Neuronal stem cell (in vitro differentiated cells): ENCODE measurements at places on chromosomes 4 and X.

DNA sequence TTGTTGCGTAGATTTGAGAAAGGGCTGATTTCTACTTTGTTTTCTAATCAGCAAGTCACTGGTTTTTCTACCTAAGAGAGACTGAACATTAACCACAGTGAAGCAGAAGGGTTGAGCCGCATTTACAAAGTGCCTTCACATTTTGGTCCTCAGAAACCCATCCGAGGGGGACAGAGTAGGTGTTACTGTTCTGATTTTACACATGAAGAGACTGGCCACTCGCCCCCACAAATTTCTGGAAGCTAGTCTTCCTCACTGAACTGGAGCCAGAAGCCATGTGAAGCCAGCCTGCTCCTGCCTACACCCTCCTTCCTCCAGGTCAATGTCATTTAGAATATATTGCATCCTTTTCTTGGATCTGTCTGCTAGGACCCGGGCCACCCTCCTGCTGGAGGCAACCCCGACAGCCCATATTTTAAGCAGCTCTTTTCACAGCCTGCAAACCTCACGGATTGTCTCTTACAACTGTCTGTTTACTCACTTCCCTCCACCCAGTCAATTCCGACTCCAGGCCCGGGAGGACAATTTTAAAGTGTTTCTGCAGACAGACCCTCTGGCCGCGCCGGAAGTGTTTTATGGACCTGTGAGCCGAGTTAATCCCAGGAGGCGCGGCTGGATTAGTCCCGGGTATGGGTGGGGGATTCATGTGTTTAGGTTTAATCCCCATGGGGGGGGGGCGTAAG is 73.2 kb upstream of the BCOR start:
- no peak for DNase-seq
- H3K27ac ChIP-seq = no peak overlapping the region
- no peak overlapping the region for H3K4me3 ChIP-seq
- H3K4me1 ChIP-seq = no peaks in the 10 kb centered on the region
- peaks cover 37% of the 10 kb centered on the region for H3K27me3 ChIP-seq

DNA sequence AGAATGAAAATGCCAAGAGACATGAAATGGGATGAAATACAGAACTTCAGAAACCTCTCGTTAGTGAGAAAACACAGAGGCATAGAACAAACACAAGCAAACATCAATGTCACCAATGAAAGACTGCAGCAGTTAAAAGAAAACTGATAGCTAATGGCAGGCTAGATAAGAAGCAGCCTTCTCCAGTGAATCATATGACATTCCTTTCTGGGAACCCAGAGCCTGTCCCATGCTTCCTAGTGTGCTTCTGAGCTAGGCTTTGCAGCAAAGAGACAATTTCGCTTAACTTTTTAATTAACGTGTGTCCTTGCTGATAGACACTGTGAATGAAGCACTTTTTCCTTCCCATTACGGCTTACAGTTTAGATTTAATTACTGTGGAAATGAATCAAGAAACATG is 444.6 kb downstream of the IL15 start:
- no peaks in the 10 kb centered on the region for H3K4me1 ChIP-seq
- no peaks in the 10 kb centered on the region for H3K27me3 ChIP-seq
- H3K36me3 ChIP-seq = no peaks in the 10 kb centered on the region

DNA sequence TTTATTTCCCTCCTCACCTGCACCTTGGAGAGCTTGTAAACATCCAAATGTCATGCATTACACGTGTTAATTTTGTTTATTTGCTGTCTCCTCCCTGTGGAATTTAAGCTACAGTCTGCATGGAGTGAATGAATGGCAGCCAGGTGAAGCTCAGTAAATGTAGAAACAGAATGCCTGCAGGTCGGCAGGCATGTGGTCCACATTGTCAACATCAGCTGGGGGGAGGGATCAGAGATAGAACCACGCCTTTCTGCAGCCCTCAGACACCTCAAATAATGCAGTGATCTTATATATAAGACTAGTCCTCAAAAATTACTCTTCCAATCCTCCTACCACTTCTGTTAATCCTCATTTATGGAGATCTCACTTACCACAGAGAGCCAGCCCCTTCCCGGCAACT is 131.2 kb upstream of the KIT start:
- no peaks in the 10 kb centered on the region for H3K4me1 ChIP-seq
- H3K4me3 ChIP-seq = no peak overlapping the region
- H3K27me3 ChIP-seq = no peaks in the 10 kb centered on the region
- H3K36me3 ChIP-seq = no peaks in the 10 kb centered on the region
- H3K27ac ChIP-seq = no peak overlapping the region

DNA sequence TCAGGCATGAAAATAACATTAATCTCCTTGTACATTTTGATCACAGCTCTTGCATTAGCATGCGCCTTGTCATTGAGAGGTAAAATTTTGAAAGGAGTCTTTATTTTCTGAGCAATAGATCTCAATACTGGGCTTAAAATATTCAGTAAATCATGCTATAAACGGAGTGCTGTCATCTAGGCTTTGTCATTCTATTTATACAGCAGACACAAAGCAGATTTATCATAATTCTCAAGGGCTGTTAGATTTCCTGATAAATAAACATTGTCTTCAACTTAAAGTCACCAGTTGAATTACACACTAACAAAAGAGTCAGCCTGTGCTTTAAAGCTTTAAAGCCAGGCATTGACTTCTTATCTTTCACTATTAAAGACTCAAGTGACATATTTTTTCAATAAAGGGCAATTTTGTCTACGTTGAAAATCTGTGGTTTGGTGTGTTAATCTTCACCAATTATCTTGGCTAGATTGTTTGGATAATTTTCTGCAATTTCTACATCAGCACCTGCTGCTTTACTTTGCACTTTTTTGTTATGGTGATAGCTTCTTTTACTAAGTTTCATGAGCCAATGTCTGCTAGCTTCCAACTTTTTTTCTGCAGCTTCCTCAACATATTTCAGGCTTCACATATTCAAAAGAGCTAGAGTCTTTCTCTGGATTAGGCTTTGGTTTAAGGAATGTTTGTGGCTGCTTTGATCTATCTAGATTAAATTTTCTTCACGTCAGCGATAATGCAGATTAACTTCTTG is 27.9 kb upstream of the UGT2B4 start:
- no peak for DNase-seq
- H3K27ac ChIP-seq = no peak overlapping the region
- H3K4me3 ChIP-seq = no peak overlapping the region
- no peaks in the 10 kb centered on the region for H3K36me3 ChIP-seq

- no peak overlapping the region for H3K27ac ChIP-seq
- DNase-seq = no peak
- no peak overlapping the region for H3K4me3 ChIP-seq
- H3K27me3 ChIP-seq = no peaks in the 10 kb centered on the region
- H3K36me3 ChIP-seq = no peaks in the 10 kb centered on the region
These were observed 288.3 kb downstream of the ARHGAP24 start for GRCh38 chr4:85763202-85763601.

DNA sequence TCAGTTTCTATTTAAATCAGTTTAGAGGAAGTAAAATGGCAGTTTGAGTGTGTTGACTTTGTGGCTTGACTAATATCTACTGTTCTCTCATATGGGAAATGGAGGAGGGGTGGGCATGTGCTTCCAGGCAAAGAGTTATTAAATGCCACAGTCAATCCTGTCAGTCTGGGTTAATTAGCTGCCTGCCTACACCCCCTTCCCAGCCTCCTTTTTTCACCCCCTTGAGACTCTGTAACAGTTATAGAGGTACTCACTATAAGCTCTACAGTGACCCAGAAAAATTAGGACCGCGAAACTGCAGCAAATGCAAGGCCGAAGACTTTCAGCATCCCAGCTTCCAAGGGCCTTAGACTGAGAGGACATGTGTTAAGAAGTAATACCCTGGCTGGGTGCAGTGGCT is 165.2 kb downstream of the CORIN start:
- no peak overlapping the region for H3K4me3 ChIP-seq
- peaks cover 2% of the 10 kb centered on the region for H3K4me1 ChIP-seq
- H3K27me3 ChIP-seq = no peaks in the 10 kb centered on the region
- no peak for DNase-seq
- no peak overlapping the region for H3K27ac ChIP-seq

- H3K4me3 ChIP-seq = no peak overlapping the region
- no peak overlapping the region for H3K27ac ChIP-seq
- no peaks in the 10 kb centered on the region for H3K27me3 ChIP-seq
- H3K36me3 ChIP-seq = no peaks in the 10 kb centered on the region
These were observed 16.6 kb downstream of the SMPX start for GRCh38 chrX:21741364-21741763.

DNA sequence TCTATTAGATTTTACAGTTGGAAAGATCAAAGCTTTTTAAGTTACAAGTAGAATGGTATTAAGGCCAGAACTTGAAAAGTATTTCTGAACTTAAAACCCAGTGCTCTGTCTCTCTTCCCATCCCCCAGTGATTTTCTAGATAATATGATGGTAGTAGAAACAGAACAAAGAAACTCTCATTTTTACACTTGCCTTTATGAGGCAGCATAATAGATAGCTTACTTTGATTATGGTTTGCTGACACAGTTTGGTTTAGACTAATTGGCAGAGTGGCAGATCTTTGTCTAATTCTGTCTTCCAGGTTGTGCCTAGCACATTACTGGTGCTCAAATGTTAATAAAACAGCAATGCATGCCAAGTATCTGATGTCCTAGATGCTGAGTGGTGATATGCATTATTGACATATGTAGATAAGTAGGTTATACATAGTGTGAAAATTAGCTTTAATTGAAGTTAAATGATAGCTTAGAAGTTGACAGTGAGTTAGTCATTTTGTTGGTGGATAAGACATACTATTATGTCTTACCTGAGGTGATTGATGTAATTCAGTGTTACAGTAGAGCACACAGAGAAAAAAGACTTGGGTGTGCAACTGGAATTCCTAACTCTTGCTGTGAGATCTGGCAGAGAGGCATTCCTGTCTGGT is 4.3 kb upstream of the RAPGEF2 start:
- H3K27me3 ChIP-seq = peaks cover 8% of the 10 kb centered on the region
- H3K36me3 ChIP-seq = no peaks in the 10 kb centered on the region
- H3K4me3 ChIP-seq = no peak overlapping the region
- DNase-seq = no peak

DNA sequence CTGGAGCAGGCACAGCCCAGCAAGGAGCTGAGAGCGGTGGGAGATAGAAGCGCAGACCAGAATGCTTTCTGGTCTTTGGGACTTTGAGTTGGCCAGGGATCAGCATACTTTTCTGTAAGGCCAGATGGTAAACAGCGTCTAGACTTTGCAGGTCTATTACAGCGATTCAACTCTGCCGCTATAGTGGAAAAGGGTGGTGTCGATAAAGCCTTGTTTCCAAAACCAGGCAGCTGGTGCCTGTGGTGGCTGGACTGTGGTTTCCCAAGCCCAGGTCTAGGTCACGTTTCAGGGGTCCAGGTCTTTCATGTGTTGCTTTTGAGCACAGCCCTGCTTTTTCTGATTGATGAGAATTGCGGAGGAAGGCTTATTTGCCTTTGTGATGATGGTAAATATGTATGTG is 40.1 kb downstream of the HTT-AS start:
- peaks cover 2% of the 10 kb centered on the region for H3K27me3 ChIP-seq
- no peaks in the 10 kb centered on the region for H3K4me1 ChIP-seq
- no peak overlapping the region for H3K27ac ChIP-seq
- H3K4me3 ChIP-seq = no peak overlapping the region
- H3K36me3 ChIP-seq = no peaks in the 10 kb centered on the region

GRCh38 chr4:137124278-137124932 is 407.9 kb downstream of the PCDH18 start:
- no peaks in the 10 kb centered on the region for H3K27me3 ChIP-seq
- H3K27ac ChIP-seq = no peak overlapping the region
- H3K36me3 ChIP-seq = no peaks in the 10 kb centered on the region

DNA sequence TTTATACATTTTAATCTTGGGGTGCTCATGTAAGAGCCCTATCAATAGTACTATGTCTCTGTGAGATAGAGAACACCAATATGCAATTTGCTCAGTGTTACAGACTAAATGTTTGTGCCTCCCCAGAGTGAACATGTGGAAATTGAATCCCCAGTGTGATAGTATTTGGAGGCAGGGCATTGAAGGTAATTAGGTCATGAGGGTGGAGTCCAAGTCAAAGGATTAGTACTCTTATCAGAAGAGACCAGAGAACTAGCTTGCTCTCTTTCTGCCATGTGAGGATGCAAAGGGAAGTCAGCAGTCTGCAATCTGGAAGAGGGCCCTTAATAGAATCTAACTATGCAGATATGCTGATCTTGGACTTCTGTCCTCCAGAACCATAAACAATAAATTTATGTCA is 1317.0 kb downstream of the STIM2 start:
- no peak overlapping the region for H3K4me3 ChIP-seq
- H3K36me3 ChIP-seq = no peaks in the 10 kb centered on the region
- H3K4me1 ChIP-seq = no peaks in the 10 kb centered on the region
- DNase-seq = no peak

- H3K36me3 ChIP-seq = peaks cover 94% of the 10 kb centered on the region
- peak overlapping the region; percentile 11 for H3K4me3 ChIP-seq
- H3K4me1 ChIP-seq = no peaks in the 10 kb centered on the region
- DNase-seq = no peak
- no peak overlapping the region for H3K27ac ChIP-seq
- H3K27me3 ChIP-seq = no peaks in the 10 kb centered on the region
These were observed 14.1 kb downstream of the LETM1 start for GRCh38 chr4:1841887-1842210.

- no peaks in the 10 kb centered on the region for H3K36me3 ChIP-seq
- no peak overlapping the region for H3K27ac ChIP-seq
- no peaks in the 10 kb centered on the region for H3K4me1 ChIP-seq
- H3K4me3 ChIP-seq = no peak overlapping the region
- H3K27me3 ChIP-seq = no peaks in the 10 kb centered on the region
- no peak for DNase-seq
These were observed 213.6 kb downstream of the AFF2 start for GRCh38 chrX:148713981-148714380.

GRCh38 chr4:17252131-17252530 is 259.8 kb downstream of the QDPR start:
- no peak for DNase-seq
- H3K4me1 ChIP-seq = no peaks in the 10 kb centered on the region
- H3K4me3 ChIP-seq = no peak overlapping the region
- no peaks in the 10 kb centered on the region for H3K27me3 ChIP-seq
- H3K36me3 ChIP-seq = no peaks in the 10 kb centered on the region

GRCh38 chr4:86026720-86027119 is 333.1 kb downstream of the MAPK10 start:
- no peak overlapping the region for H3K27ac ChIP-seq
- no peaks in the 10 kb centered on the region for H3K27me3 ChIP-seq
- DNase-seq = no peak
- peaks cover 99% of the 10 kb centered on the region for H3K36me3 ChIP-seq

- no peaks in the 10 kb centered on the region for H3K36me3 ChIP-seq
- no peaks in the 10 kb centered on the region for H3K27me3 ChIP-seq
- H3K4me3 ChIP-seq = no peak overlapping the region
- no peak overlapping the region for H3K27ac ChIP-seq
These were observed 99.0 kb upstream of the QRFPR start for GRCh38 chr4:121479808-121480207.

GRCh38 chr4:113682730-113683537 is 78.6 kb downstream of the CAMK2D start:
- H3K36me3 ChIP-seq = no peaks in the 10 kb centered on the region
- no peaks in the 10 kb centered on the region for H3K27me3 ChIP-seq
- H3K27ac ChIP-seq = no peak overlapping the region
- H3K4me3 ChIP-seq = no peak overlapping the region
- H3K4me1 ChIP-seq = no peaks in the 10 kb centered on the region
- DNase-seq = no peak
